GM06990 (cell line): ENCODE measurements at places on chromosomes 4 and X.

DNA sequence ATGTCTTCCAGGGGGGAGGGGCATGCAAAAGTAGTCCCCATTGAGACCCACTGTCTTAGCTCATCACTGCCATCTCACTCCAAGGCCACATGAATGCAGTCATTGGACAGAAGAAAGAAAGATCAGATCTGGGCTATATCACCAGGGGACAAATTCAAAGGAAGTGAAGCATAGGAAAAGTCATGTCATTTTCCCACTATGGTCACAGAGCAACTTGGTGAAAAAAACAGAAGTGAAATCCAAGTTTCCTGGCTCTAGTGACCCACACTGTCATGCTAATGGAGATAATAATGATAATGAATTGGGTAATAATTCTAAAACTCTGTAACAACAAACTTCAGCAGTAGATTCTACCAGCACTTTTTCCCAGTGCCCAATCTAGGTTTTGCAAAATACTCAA lies 9.9 kb downstream of the LHFPL1 start:
- no peak for DNase-seq

- no peak for DNase-seq
Observed at GRCh38 chrX:134868771-134869495, 121.9 kb upstream of the SMIM10 start.

DNA sequence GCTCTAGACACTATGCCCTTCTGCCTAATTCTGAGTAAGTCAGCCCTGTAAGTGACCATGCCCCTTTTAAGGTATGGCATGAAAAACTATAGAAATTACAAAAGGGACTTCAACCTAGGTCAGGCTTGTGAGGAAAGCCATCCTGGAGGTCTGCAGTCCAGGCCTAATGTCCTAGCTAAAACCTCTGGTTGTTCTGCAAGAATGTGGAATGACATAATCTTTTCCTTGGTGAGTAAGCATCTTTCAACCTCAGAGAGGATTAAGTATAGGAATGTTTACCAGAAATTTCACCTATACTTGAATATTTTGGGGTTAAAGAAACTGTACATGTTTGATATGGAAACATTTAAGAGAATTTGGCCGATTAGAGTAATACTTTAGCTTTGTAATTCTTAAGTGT lies 23.8 kb upstream of the HPSE start:
- DNase-seq = no peak

DNA sequence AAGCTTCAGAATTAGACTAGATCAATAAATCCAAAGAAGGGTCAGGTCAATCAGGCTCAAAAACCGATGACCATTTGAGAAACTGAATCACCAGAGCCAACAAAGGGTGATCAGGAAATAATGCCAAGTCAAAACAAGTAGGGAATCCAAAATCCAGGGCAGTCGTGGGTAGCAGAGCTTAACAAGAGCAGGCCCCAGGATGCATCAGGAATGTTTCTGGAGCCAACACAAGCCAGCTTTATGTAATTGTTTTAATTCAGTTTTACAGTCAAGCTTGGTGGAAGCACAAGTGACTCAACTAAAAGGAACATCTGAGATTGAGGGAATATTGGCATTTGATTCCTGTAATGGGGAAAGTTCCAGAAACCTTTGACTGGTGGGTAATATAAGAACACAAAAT lies 237.9 kb upstream of the EDA2R start:
- DNase-seq = no peak

DNA sequence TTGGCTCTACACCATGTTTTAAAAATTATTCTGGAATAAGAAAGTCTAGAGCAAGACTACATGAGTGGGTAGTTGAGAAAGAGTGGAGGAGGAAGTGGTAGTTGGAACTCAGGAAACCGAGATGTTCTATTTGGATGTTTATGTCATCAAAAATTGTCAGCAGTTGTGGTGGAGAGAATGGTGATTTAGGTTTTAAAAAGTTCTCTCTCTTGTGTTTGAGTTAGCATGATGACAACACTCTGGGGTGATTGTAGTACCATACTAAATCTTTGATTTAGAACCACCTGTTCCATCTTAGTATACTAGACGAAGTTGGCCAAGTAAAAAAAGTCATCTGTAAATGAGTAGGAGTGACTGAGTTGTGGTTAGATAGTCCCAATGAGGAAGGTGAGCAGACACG lies 40.7 kb downstream of the KLHL2 start:
- DNase-seq = no peak

- DNase-seq = no peak
Observed at GRCh38 chrX:108736509-108737479, at the start of gene IRS4. TSS of gene IRS4 (minus strand) at chrX:108736563.

DNA sequence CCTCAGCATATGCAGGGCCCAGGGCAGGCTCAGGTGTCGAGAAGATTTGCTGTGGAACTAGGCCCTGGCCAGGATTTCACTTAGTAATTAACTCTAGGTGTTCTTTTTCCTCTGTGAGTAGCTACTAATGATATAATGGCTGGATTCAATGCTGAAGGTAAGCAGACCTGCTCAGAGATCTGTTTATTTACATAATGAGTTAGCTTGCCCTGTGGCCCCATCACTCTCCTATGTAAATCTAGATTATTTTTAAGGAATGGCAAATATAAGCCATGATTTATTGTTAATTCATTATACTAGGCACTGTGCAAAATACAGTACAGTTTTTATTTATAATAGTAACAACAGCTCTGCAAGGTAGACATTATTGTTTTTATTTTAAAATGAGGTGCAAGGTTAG lies 117.2 kb downstream of the IRF2 start:
- no peak for DNase-seq

- DNase-seq = no peak
Observed at GRCh38 chr4:73944061-73944875, 37.6 kb downstream of the PF4 start.
